ENCODE measurements at places on chromosomes 7 and 10.
A peak's percentile ranks its signal among the peaks of the same experiment; 100 is the strongest.

DNA sequence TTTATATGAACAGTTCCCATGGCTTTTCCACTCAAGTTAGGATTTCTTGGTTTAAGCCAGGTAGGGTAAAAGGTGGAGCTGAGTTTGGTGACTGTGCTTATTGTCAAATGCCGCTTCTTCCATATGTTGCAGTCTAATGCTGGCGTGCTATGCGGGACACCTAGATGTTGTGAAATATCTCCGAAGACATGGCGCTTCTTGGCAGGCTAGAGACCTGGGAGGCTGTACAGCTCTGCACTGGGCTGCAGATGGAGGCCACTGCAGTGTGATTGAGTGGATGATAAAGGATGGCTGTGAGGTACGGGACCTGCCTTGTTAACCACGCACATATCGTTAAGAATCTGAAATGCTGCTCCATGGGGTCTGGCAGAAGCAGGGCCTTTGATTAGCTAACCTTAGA lies 108.4 kb downstream of the FANK1 start:
- DNase-seq: no peak
- H3K36me3 ChIP-seq: peaks cover 17% of the 10 kb centered on the region
- H3K4me3 ChIP-seq: no peak overlapping the region
- H3K27me3 ChIP-seq: no peaks in the 10 kb centered on the region
- H3K4me1 ChIP-seq: no peaks in the 10 kb centered on the region

DNA sequence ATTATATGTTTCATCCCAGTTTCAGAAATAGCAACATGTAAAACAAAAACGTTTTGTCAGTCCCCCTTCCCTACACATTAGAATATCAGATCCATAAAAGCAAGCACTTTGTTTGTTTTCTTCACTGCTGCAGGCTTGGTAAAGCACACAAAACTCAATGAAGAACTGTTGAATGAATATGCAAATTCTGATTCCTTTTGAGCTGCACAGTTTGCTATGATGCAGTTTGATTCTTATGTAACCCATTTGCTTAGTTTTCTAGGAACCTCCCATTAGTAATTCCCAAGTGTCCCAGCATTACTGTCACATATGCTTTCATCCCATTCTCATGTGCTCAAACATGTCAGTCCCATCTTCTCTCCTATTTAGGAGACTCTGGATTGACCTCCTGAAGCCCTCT lies 26.1 kb upstream of the CHCHD3 start:
- H3K4me1 ChIP-seq: no peaks in the 10 kb centered on the region
- no peak for DNase-seq
- no peaks in the 10 kb centered on the region for H3K27me3 ChIP-seq
- no peak overlapping the region for H3K4me3 ChIP-seq
- no peaks in the 10 kb centered on the region for H3K36me3 ChIP-seq
- no peak overlapping the region for H3K27ac ChIP-seq

DNA sequence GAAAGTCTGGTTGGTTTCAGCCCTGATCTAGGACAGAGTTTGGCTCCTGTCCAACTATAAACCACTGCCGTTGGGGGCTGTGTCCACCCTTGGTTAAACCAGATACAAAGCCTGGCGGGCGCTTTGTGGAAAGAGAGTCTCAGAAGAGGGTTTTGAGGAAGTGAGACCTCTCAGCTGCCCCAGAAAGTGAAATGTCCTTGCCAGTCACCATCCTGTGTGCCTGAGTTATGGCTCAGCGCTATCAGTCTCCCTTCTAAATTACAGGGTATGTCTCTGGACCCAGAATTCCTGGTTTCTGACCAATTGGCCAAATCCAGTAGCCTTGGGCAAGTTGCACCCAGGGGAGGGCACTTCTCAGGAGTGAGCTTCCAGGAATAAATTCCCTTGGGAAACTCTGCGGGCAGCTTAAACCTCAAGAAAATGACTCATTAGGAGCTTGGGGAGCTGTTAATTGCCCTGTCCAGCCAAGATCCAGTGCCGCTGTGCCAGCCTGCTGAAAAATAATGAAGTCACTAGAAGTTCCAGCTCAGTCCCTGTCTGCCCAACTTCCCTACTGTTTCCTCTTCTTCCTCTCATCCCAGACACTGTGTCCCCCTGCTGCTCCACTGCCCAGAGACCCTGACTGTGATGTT lies 66.7 kb upstream of the PDZD8 start:
- H3K36me3 ChIP-seq: no peaks in the 10 kb centered on the region
- DNase-seq: no peak
- peaks cover 8% of the 10 kb centered on the region for H3K4me1 ChIP-seq
- H3K27me3 ChIP-seq: no peaks in the 10 kb centered on the region

DNA sequence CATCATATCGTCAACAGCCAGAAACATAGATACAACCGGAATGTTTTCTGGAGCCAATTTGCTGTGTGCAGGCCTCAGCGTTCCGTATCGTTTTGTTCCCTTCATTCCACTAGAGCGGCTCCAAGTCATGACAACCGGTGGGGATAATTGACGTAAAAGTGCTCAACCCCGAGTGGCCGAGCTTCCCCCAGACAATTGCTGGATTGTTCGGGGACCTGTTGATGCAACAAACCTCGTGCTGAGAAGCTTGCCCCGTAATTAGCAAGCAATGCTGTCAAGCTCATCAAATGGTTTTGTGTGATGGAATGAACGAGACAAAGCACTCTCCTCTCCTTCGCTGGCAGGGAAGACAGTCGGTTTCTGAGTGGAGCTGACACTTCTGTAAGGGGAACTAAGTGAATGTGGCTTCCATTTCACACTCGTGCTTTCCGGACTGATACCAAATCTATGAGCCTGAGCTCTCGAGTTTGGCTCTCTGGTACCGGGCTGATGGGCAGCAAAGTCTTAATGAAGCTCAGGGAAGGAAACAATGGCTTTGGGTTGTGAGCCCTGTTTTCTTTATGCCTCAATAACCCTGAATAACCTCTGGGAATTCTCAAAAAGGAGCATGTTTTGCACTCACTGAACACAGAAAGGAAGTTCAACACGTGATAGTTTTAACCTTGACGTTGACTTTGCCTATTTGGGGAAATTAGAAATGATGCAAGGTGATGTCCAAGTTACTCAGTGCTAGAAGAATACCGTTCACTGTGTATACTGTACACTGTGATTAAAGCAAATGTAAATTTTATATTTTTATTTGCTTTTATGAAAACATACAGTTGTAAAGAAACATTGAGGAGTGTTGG lies 220.5 kb downstream of the BAMBI start:
- H3K4me3 ChIP-seq: no peak overlapping the region
- no peak for DNase-seq
- no peaks in the 10 kb centered on the region for H3K4me1 ChIP-seq
- H3K27me3 ChIP-seq: no peaks in the 10 kb centered on the region

DNA sequence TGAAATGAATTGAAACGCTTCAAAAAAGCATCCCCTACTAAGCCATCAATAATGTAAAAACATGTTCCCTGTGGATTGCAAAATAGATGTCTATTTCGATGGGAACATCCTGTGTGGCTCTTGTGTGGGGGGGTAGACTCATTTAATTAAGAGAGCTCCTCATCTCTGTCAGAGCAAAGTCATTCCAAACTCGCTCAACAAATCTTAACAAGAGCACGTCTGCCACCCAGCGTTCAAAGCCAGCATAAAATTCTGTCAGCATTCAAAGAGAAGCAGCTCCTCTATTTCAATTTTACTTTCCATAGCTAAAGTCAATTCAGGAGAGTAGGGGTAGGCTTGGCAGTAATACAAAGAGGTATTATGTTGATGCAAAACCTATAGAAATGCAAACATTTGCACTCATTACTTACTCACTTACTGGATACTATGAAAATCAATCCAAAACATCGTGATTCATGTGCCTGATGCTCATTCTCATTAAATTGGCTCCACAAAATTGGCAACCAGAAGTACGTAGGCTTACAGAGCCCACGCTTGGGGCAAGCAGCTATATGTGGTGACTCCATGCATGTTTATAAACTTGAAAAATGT lies 114.9 kb downstream of the IPMK start:
- H3K4me3 ChIP-seq: no peak overlapping the region
- H3K36me3 ChIP-seq: no peaks in the 10 kb centered on the region
- peak; percentile 59 for DNase-seq
- H3K27me3 ChIP-seq: peaks cover 7% of the 10 kb centered on the region
- no peaks in the 10 kb centered on the region for H3K4me1 ChIP-seq

DNA sequence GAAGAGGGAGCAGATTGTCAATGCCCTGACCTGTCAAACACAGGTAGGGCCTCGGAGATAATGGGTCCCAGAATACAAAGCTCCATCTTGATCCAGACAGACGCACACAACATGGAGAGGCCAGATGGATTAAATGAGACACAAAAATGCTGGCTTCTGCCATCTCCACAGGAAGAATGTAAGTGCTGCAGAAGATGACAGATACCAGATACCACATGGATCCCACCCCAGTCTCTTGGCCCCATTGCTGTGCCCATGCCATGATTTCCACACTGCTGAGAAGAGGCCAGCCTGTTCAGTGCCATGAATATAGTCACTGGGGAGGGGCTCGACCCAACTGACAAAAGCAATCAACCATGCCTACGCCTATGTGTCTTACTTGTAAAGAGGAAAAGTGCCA lies 487.9 kb downstream of the PARD3 start:
- no peak overlapping the region for H3K4me3 ChIP-seq
- no peaks in the 10 kb centered on the region for H3K36me3 ChIP-seq
- H3K4me1 ChIP-seq: no peaks in the 10 kb centered on the region
- DNase-seq: no peak
- no peaks in the 10 kb centered on the region for H3K27me3 ChIP-seq

DNA sequence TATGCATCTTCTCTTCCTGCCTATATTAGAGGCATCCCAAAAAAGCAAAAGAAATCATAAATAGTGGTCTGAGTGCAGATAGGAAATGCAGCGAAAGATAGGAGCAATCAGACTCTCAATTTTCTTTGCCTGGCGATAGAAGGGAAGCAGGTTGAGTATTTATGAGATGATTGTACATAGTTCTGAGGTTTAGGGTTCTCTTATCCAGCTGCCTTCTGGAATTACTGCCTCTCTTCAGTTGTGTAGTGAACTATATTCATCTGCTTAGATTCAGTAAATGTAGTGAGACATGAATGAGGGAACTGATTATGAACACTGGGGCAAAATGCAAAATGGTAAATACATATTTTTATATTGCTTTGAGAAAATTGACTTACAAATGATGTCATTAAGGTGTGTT lies 93.0 kb upstream of the CYP26C1 start:
- no peak overlapping the region for H3K27ac ChIP-seq
- H3K36me3 ChIP-seq: peaks cover 5% of the 10 kb centered on the region
- no peak overlapping the region for H3K4me3 ChIP-seq
- no peaks in the 10 kb centered on the region for H3K27me3 ChIP-seq

GRCh38 chr7:66296557-66296956 lies 91.4 kb downstream of the TPST1 start:
- H3K27me3 ChIP-seq: no peaks in the 10 kb centered on the region
- H3K4me1 ChIP-seq: peaks cover 8% of the 10 kb centered on the region
- no peaks in the 10 kb centered on the region for H3K36me3 ChIP-seq
- H3K4me3 ChIP-seq: no peak overlapping the region
- DNase-seq: no peak

DNA sequence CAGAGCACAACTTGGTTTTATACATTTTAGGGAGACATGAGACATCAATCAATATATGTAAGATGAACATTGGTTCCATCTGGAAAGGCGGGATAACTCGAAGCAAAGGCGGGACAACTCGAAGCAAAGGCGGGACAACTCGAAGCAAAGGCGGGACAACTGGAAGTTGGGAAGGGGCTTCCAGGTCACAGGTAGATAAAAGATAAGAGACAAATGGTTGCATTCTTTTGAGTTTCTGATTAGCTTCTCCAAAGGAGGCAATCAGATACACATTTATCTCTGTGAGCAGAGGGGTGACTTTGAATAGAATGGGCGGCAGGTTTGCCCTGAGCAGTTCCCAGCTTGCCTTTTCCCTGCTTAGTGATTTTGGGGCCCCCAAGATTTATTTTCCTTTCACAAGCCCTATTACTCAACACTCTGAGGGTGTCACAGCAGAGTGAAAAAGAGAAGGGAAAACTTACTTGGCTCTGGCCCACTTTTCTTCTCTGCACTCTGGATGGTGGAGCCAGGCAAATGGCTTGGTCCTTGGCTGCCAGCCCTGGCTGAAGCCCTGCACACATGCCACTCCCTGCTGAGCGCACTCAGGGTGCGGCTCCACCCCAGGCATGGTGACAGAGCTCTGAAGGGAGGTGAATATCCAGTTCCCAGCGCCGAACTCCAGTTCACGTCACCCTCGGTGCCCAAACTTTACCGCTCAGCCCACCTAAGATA lies 46.7 kb downstream of the PARD3 start:
- peaks cover 52% of the 10 kb centered on the region for H3K4me1 ChIP-seq
- H3K4me3 ChIP-seq: no peak overlapping the region
- no peaks in the 10 kb centered on the region for H3K36me3 ChIP-seq
- no peaks in the 10 kb centered on the region for H3K27me3 ChIP-seq

DNA sequence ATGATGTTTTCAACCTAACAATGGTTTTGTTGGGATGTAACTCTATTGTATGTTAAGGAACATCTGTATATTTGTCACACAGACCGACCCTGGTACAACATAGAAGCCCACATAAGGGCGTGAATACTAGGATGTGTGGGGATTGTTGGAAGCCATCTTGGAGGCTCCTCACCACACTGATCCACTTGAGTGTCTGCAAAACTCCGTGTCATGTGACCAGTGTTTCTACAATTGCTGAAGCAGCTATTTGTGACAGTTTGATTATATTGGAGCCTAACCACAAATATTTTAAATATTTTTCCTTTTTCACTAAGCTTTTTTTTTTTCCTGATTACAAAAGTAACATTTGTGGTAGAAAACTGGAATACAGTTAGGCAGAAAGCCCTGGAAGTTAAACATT lies 27.9 kb downstream of the RALA start:
- no peak for DNase-seq
- no peak overlapping the region for H3K4me3 ChIP-seq
- H3K4me1 ChIP-seq: peaks cover 11% of the 10 kb centered on the region
- no peak overlapping the region for H3K27ac ChIP-seq
- no peaks in the 10 kb centered on the region for H3K36me3 ChIP-seq

- DNase-seq: no peak
- no peak overlapping the region for H3K4me3 ChIP-seq
- H3K4me1 ChIP-seq: no peaks in the 10 kb centered on the region
- no peaks in the 10 kb centered on the region for H3K36me3 ChIP-seq
These were observed 30.5 kb downstream of the PLXNA4 start for GRCh38 chr7:132545756-132546155.

- no peaks in the 10 kb centered on the region for H3K4me1 ChIP-seq
- DNase-seq: peak; percentile 34
- no peaks in the 10 kb centered on the region for H3K36me3 ChIP-seq
- H3K27me3 ChIP-seq: no peaks in the 10 kb centered on the region
- H3K27ac ChIP-seq: no peak overlapping the region
These were observed 182.9 kb downstream of the HTR7 start for GRCh38 chr10:90674928-90675327.

Data from stomach (tissue), 19 donors.